CD4-positive, alpha-beta T cell treated with Interleukin-17A for 1 hour (primary cell): ENCODE measurements at places on chromosomes 4 and X.

GRCh38 chr4:83262682-83263081, 21.9 kb downstream of the COQ2 start:
- DNase-seq, result no peak

DNA sequence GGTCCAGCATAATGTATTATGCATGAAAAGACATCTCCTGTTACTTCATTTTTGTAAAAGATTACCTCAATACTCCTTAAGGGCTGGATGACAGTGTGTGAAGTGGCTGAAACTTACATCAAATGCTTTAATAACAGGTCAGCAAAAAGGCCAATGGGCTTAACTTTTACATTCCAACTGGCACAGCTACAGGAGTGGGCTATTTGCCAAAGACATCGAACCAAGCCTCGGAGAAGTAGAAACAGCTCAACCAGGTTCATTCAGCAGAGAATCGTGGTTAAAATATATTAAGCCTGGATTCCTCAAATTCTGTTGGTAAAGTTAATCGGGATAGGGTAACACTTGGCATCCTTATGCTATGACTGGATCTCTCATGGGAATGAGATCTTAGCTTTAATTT, 639.7 kb downstream of the TRIML1 start:
- DNase-seq, result no peak

GRCh38 chr4:80382090-80382832, 46.7 kb downstream of the CFAP299 start:
- DNase-seq, result no peak

- DNase-seq, result no peak
Observed at GRCh38 chr4:152162331-152162697, 373.6 kb downstream of the FBXW7 start.

- DNase-seq, result peak; percentile 38
Observed at GRCh38 chrX:107684956-107685385, 56.7 kb downstream of the PRPS1 start.

DNA sequence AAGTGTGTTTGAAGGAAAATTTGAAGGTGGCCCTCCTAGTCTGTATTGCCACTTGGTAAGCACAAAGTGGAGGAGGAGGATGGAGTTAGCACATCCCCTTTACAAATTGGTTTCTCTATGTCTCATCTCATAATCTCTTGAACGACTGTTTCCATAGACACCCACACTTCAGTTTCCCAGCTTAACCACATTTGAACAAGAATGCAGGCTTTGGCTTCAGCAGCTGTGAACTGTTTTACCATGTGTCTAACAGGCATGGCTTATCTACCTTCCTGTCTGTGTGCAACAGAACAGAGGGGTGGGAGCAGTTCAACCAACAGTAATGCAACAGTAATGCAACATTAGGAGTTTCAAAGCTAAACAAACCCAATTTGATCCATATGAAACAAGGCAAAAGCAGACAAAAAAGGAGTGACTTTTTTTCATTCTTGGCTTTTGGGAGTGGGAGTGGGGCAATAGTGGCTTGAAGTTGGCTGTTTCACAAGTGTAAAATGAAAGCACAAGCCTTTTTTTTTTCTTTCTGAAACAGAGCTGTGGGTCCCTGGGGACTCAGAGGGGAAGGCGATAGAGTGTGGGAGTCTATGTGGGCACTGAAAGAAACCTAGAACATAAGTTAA, 108.0 kb downstream of the ITM2A start:
- DNase-seq, result peak; percentile 83

- DNase-seq, result no peak
Observed at GRCh38 chr4:173018446-173018845, 150.2 kb upstream of the GALNT7 start.

DNA sequence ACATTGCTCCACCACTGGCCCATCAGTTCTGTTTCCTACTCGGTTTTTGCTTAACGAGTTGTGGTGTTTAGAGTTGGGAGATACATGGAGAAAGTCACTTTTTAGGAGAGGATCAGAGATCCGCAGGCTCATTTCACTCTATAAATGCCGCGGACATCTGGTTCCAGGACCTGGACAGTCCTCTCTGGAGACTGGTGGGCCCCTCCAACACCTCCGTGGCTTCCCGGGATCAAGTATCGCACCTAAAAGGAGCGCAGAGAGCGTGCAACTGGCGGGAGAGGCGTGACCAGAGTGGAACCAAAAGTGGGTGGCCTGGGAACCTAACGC, 9.9 kb upstream of the CLTRN start:
- no peak for DNase-seq

GRCh38 chr4:140153419-140153717, 616 bp downstream of the MAML3 start:
- peak; percentile 5 for DNase-seq

DNA sequence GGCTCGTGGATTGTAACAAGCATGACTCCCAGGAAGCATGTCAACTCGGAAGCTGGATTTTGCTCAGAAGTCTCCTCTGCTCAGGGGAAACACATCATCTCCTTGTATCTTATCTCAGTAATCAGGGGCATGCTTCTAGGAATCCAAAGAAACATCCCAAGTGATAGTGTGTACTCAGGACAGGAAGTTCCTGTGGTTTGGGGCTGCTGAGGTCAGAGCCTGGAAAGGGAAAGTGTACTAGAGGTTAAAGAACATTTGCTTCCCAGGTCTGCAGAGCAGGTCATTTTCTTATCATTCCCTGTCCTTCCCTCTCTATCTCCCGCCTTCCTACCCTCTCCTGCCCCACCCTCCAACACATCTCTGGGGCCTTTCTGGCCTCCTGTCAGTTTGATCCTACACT, 38.8 kb downstream of the SLC34A2 start:
- no peak for DNase-seq

DNA sequence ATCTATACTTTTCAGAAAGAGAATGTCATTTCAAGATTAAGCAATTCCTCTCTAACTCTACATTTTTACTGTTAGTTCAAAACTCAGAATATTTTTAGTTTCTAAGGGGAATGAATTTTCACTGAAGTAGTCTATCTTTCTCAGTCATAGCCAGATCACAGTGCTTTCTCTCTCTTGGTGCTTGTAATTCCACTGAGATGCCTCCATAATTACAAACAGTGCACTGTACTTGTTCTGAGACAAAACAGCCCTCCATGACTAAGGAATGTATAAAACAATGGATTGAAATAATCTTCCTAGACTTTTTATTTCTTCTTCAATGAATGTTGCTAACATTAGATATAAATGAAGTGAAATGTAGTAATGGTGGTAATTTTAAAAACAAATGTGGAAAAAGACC, 603.2 kb upstream of the FAM241A start:
- DNase-seq, result no peak

- DNase-seq, result no peak
Observed at GRCh38 chrX:20116087-20116576, 575 bp downstream of the MAP7D2 start.

- DNase-seq, result peak; percentile 48
Observed at GRCh38 chrX:71253253-71254091, 468 bp downstream of the ZMYM3 start.

- peak; percentile 36 for DNase-seq
Observed at GRCh38 chrX:2693113-2694002, 2.3 kb downstream of the CD99 start.

DNA sequence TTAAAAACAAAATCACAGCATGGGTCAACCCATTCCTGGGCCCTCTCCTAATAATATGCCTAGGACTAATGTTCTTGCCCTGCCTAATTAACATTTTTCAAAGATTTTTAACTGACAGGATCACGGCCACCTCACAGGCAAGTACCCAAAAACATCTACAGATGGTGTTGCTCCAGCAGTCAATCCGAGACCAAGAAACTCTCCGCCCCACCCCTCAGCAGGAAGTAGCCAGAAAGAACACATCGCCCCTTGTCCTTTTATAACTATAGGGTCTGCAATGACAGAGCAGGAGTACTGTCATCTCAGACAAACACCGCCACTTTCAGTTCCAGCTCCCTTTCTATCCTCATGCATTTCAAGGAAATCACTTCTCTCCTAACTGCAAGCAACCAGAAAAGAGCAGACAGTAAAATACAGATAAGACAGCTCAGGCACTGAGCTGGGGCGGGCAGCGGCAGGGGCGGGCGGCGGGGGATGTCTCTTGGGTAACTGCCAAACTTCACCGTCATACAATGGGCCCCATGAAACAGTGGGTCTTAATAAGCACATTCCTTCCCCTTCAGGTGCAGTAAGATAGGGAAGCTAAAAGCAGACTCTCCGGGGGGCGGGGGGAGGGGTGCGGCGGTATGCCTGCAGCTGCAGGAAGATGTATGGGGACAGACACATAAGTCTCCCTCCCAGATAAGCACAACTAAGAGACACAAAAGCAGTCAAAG, 67.4 kb downstream of the ZNF182 start:
- no peak for DNase-seq

DNA sequence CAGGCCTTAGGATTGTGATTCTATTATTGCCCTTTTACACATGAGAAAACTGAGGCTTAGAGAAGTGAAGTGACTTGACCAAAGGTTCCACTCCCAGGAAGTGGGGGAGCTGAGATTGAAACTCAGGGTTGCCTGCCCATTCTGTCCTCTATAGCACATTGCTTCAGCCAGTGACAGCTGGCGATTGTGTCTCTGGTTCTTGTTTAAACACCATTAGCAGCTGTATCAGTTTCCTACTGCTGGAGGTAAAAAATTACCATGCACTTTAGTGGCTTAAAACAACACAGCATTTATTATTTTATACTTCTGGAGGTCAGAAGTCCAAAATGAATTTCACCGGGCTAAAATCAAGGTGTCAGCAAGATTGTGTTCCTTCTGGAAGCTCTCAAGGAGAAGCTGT, 205.8 kb upstream of the MAMLD1 start:
- no peak for DNase-seq

DNA sequence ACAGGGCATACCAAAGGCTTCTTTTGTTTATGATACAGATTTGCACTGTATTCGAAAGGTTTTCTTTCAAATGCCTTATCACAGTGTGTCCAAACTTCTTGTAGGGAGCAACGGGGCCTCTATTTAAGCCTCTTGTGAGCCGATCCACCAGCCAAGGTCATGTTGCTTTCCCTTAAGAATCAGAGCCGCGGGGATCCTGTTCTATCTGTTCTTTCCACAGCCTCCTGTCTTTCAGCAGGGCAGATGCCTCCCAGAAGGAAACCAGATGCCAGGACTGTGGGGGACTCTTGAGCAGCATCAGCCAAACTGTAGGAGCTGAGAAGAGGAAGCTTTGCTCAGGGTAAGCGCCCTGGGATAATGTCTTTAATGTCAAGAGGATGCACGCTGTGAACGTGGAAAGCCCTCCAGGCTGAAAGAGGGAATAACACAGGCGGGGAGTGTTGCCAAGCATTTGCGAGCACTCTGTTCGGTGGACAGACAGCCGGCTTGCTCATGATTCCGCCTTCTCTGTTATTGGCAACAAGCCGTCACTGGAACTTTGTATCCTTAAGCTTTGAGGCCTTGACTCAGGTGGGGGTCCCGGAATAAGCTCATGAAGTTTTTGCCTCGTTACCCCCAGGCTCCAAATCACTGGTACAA, 279.8 kb upstream of the FRG1 start:
- no peak for DNase-seq

- DNase-seq, result no peak
Observed at GRCh38 chr4:185082561-185082960, 60.5 kb upstream of the SLC25A4 start.

DNA sequence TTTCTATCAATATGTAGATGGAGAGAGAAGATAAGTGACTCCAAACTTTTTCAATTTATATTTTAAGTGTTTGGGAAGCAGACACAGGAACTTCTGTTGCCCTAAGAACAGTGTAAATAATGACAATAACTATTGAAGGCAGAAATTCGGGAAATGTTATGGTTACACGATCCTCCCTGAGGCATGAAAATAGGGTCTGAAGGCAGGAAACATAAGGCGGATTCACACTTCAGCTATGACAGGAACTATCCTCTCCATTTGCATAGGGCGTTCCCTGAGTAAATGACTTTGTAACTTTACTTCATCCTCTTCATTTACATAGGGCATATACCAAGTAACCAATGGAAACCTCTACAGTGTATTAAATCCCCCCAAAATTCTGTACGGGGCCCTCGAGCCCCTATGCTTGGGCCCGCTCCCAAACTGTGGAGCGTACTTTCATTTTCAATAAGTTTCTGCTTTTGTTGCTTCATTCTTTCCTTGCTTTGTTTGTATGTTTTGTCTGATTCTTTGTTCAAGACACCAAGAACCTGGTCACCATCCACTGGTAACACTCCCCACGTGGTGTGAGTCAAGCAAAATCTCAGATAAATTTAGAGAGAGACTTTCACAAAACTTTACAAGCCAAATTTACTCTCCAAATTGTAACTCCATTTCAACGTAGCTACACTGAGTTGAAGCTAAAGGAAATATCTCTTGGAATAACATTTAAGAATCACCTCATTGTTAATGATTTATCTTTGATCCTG, 2504.3 kb downstream of the ARAP2 start:
- no peak for DNase-seq

- no peak for DNase-seq
Observed at GRCh38 chr4:184032091-184032490, 127.0 kb downstream of the STOX2 start.

DNA sequence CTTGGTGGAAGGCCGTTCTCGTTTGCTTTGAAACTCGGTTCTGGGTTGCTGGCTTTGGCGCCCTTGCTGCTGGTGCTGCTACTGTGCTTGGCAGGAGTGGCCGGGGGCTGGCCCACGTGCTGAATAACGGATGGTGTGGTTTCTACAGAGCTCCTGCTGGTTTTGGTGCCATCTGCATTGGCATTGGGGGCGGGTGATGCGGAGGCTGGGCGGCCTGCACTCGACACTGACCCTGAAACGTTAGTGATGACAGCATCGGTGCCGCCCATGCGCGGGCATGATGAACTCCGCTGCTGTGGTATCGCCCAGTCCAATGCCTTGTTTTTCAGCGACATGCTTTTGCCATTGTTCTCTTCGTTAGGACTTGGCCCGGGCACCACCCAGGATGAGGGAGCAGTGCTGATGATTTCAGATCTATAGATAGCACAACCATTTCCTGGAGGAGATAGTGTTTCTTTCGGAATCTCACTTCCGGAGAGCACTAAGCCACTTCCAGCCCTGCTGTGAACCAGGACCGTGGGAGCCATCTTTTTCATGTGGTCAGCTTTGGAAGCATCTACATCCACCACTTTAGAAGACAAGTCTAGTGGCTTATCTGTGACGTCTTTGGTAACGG, 24.2 kb downstream of the BCOR start:
- no peak for DNase-seq

GRCh38 chrX:129559783-129560182, 19.7 kb downstream of the OCRL start:
- DNase-seq, result no peak
